Panc1 (cell line): ENCODE measurements at places on chromosomes 2 and 18. TPM values are rescaled to one million over a fixed set of nuclear protein-coding genes. Genes with fewer than 3 reads are reported as not detected.
A peak's percentile ranks its signal among the peaks of the same experiment; 100 is the strongest.

The SCYGR3 gene
- total RNA-seq = not detected

DNA sequence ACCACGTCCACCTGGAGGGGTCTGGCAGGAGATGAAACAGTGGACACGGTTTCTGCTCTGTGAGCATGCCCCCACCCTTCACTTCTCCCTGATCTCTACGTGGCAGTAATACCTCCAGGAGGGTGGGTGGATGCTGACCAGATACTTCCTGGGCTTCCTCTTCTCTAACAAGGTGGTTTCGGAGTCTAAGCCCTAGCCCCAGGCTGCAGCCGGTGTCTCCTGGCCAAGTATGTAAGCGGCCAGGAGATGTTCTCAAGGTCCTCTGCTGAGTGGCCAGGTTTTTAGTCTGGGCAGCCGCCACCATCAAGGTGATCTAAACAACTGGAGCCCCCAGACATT is 101.8 kb upstream of the ASB18 start:
- no peak overlapping the region for H3K27ac ChIP-seq
- H3K27me3 ChIP-seq = peaks cover 26% of the 10 kb centered on the region
- H3K36me3 ChIP-seq = no peaks in the 10 kb centered on the region
- H3K4me3 ChIP-seq = no peak overlapping the region
- H3K4me1 ChIP-seq = no peaks in the 10 kb centered on the region; the same call in 1 of the 2 replicates

DNA sequence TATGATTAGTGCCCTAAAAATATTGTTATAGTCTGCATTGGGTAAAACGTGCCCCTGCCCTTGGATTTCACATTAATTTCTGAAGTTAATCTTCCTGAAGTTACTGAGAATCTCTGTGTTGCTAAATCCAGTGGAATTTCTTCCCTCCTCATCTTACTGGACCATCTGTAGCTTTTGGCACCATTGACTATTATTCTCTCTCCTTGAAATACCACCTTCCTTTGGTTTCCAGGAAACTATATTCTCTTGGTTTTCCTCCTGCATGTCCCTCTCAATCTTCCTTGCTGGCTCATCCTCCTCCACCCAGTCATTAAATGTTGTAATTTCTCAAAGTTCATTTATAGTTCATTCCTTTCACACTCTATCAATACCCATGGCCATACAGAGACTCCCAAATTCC is 110.6 kb upstream of the SLC35G4 start:
- H3K4me1 ChIP-seq = no peaks in the 10 kb centered on the region
- no peak overlapping the region for H3K4me3 ChIP-seq
- no peak for DNase-seq
- no peaks in the 10 kb centered on the region for H3K27me3 ChIP-seq
- H3K27ac ChIP-seq = no peak overlapping the region
- no peaks in the 10 kb centered on the region for H3K36me3 ChIP-seq

DNA sequence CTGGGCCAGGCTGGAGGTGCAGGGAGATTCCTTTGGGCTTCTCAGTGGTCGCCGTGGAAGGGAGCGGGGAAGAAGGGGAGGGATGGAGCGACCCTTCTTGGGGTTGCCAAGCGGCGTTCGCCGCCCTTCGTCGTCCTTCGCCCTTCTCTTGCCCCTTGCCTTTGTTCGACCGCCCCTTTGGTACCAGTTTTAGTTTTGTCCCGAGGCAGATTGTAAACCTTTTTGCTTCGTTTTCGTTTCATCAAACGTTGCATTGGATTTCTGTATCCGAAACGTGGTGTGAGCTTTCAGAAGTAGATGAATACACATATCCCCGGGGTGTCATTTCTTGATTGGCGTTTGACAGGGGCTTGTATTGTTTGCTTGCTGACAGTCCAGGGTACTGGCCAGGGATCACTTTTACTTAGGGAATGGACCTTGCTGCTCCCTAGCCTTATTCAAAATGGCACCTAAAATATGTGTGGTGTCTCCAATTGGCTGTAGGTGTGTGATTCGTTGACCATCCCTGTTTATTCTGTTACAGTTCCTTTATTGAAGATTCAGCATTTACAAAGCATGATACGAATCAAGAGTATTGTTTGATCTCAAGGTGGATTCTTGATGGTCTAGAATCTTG is 788 bp downstream of the USP14 start:
- no peaks in the 10 kb centered on the region for H3K27me3 ChIP-seq
- H3K27ac ChIP-seq = peak overlapping the region; percentile 90
- peaks cover 19% of the 10 kb centered on the region for H3K4me1 ChIP-seq
- no peak for DNase-seq
- peak overlapping the region; percentile 93 for H3K4me3 ChIP-seq

DNA sequence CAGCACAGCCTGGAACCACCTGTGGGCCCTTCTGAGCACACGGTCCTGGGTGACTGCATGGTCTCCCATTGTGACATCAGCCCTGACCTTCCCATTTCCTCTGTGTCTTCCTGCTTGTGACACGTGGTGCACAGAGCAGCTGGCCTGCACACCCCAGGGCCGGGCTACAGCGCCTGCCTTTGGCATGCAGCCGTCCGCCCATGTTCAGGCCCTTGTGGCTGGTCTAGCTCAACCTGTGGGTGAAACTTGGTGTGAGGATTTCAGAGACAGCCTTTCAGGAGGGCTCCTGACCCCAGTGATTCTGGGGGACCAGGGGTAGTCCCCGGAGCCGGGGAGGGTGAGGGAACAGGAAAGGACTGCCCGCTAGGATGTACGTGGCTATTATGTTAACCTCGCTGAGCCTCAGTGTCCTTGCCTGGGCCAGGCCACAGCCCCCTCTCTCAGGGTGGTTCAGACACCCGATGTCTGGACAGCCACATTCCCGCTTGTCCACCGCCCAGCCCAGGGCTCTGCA is 284.8 kb upstream of the HS6ST1 start:
- no peak overlapping the region for H3K4me3 ChIP-seq
- H3K36me3 ChIP-seq = no peaks in the 10 kb centered on the region
- H3K27ac ChIP-seq = no peak overlapping the region
- DNase-seq = no peak

DNA sequence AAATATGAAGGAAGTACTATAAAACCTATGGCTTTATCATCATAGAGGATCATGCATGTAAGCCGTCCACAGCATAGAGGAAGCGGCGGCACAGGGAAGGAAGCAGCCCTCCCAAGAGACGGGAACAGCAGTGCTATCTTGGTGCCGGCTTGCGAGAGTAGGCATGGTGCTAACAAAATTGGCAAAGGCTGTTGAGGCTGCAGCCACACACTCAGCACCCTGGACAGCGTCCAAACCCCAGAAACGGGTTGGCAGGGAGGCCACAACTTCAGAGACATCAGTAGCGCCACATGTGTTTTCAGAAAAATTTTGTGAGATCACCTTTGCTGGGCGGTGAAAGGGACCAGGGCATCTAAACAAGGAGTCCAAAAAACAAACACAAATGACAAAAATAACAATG is 37.7 kb downstream of the NETO1 start:
- H3K4me3 ChIP-seq = no peak overlapping the region
- H3K4me1 ChIP-seq = no peaks in the 10 kb centered on the region
- no peak for DNase-seq
- H3K36me3 ChIP-seq = no peaks in the 10 kb centered on the region
- H3K27me3 ChIP-seq = no peaks in the 10 kb centered on the region

- peak overlapping the region; percentile 78 for H3K4me3 ChIP-seq
- H3K27me3 ChIP-seq = no peaks in the 10 kb centered on the region
Measured at GRCh38 chr2:96320728-96321622, 4.1 kb upstream of the ITPRIPL1 start.

DNA sequence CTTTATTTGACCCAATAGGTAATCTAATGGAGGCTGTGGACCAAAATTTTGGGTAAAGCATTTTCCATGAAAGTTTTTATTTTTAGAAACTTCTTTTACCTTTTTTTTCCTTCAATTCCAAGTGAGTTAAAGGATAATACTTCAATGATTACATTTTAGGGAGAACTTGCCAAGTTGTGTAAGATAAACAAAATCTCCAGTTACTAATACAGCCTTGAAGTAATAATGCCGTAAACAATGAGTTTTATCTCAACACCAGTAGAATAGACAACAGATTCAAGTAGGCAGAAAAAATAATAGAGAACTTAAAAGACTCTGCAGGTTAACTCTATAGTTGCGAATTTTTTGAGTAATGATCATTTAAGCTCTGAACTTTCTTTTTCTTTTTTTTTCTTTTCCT is 807.4 kb downstream of the CNTNAP5 start:
- no peak for DNase-seq
- H3K27me3 ChIP-seq = no peaks in the 10 kb centered on the region
- no peaks in the 10 kb centered on the region for H3K36me3 ChIP-seq
- H3K4me1 ChIP-seq = no peaks in the 10 kb centered on the region
- H3K27ac ChIP-seq = no peak overlapping the region

The PCARE gene
- total RNA-seq = not detected

The SCTR gene
- not detected for total RNA-seq

DNA sequence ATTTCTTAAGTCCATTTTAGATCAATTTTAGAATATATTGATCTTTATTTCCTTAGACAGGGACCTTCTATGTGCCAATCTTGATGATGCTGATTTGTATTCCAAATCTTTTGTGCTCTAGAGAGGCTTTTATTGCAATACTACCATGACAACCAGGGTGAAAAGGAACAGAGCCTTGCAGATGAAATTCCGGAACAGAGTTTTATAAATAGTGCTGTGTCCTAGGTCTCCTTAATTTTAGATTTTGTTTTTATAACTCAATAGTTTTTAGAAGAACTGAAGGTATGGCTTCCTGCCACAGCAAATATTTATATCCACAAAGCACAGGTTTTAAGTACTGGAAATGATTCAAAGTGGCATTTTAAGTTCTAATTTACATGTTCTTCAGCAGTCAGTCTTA is 160.2 kb downstream of the PMAIP1 start:
- no peak for DNase-seq
- H3K36me3 ChIP-seq = no peaks in the 10 kb centered on the region
- no peak overlapping the region for H3K4me3 ChIP-seq
- H3K27ac ChIP-seq = no peak overlapping the region

DNA sequence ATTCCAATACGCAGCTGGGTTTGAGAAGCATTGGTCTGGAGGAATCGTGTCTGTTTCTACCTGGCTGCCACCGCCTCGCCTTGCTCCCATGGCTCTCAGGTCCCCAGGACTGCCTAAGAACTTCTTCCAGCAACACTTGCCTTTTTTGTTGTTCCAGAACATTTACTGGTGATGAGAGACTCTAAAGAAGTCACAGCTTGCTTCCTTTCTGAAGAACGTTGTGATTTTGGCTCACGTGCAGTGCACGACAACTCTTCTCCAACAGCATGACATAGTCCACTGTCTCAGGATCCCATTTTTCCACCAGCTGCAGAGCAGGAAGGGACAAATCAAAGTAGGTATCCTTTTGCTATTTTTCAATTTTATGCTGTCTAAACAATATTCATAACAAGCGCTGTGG is 940.9 kb downstream of the SLC4A3 start:
- H3K27me3 ChIP-seq = no peaks in the 10 kb centered on the region
- H3K4me1 ChIP-seq = no peaks in the 10 kb centered on the region

DNA sequence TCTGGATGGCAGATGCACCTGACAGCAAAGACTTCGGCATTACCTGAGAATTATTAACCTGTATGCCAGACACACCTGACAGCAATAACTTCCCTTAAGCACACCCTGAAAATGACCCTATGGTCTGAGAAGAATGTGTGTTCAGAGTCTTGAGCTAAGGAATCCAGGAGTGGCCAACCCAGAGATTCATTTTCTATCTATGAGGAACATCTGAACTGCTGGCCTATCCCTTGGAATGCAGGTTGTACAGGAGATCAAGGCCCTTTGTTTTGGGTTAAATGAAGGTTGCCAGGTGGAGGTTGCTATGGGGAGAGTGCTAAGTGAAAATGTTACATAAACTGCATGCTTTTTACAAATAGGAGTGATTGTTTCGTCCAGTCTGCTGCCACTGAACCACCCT is 200.9 kb upstream of the MEIS1 start:
- no peaks in the 10 kb centered on the region for H3K36me3 ChIP-seq
- no peaks in the 10 kb centered on the region; the same call in 1 of the 2 replicates for H3K27me3 ChIP-seq
- H3K4me3 ChIP-seq = no peak overlapping the region
- H3K27ac ChIP-seq = no peak overlapping the region

- no peak overlapping the region for H3K27ac ChIP-seq
- H3K4me1 ChIP-seq = no peaks in the 10 kb centered on the region
- H3K27me3 ChIP-seq = no peaks in the 10 kb centered on the region
- no peak for DNase-seq
- H3K4me3 ChIP-seq = no peak overlapping the region
- H3K36me3 ChIP-seq = no peaks in the 10 kb centered on the region
Measured at GRCh38 chr18:35646449-35646848, 64.9 kb downstream of the GALNT1 start.

The CGREF1 gene
- 10.1 TPM for total RNA-seq

The HTR2B gene
- total RNA-seq = not detected

- no peaks in the 10 kb centered on the region for H3K27me3 ChIP-seq
- no peak for DNase-seq
- no peak overlapping the region for H3K4me3 ChIP-seq
- no peaks in the 10 kb centered on the region for H3K36me3 ChIP-seq
- H3K4me1 ChIP-seq = no peaks in the 10 kb centered on the region
Measured at GRCh38 chr18:41647914-41648313, 307.1 kb upstream of the PIK3C3 start.

DNA sequence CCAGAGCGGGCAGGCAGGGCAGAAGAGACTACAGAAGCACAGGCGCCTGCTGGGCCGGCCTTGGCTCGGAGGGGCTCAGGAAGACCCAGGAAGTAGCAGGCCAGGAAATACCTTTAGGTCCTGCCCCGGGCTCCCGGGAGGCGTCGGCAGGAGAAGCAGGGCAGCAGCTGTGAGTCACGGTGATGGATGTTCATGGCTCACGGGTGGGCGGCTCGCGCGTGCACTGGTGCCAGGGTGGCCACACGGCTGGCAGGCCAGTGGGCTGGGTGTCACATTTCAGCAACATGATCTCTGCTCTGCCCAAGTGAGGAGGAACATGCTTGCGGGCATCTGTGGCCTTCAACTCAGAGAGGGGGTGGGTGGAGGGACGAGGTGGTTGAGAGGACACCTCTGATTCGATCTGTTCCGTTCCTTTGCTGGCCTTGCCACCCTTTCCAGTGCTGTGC is 139.3 kb downstream of the KLHL29 start:
- no peaks in the 10 kb centered on the region for H3K36me3 ChIP-seq
- no peak overlapping the region for H3K4me3 ChIP-seq
- no peak for DNase-seq
- H3K4me1 ChIP-seq = peaks cover 5% of the 10 kb centered on the region; the same call in 1 of the 2 replicates
- no peak overlapping the region for H3K27ac ChIP-seq
- no peaks in the 10 kb centered on the region for H3K27me3 ChIP-seq

DNA sequence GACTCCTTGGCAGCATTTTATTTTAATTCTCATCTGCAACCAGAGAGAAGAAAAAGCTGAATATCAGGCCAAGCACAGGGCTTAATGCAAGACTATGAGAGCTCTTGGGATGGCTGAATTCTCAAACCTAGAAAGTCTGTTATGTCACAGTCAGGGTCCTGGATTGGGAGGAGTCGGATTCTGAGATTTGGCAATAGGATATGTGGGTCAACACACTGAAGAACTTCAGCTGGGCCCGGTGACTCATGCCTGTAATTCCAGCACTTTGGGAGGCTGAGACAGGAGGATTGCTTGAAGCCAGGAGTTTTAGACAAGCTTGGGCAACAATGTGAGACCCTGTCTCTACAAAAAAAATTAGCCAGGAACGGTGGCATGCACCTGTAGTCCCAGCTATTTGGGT is 102.4 kb downstream of the COL3A1 start:
- no peak overlapping the region for H3K27ac ChIP-seq
- H3K27me3 ChIP-seq = no peaks in the 10 kb centered on the region
- DNase-seq = no peak

The RBM44 gene
- total RNA-seq = 0.90 TPM

The CCBE1 gene
- total RNA-seq = 0.13 TPM

The C2orf80 gene
- not detected for total RNA-seq
